ENCODE measurements at places on chromosomes 11 and 22.

DNA sequence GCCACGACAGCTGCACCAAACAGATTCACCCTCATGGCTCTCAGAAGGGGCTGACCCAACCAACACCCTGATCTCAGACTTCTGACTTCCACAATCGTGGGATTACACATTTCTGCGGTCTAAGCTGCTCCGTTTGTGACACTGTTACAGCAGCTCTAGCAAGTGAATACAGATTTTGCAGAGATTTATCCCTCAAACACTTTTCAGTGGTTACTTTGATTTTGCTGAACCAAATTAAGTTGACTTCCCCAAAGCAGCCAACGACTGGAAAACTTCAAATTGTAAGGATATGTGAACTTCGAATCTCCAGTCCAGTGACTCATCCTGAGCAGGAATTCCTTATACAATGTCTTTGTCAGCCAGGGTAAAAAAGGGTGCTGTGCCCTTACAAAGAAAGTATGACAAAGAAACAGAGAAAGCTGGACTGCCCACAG is 14.8 kb upstream of the INCENP start:
- DNase-seq, result no peak

GRCh38 chr11:125211191-125211947 is 46.8 kb downstream of the PKNOX2 start:
- no peak for DNase-seq

DNA sequence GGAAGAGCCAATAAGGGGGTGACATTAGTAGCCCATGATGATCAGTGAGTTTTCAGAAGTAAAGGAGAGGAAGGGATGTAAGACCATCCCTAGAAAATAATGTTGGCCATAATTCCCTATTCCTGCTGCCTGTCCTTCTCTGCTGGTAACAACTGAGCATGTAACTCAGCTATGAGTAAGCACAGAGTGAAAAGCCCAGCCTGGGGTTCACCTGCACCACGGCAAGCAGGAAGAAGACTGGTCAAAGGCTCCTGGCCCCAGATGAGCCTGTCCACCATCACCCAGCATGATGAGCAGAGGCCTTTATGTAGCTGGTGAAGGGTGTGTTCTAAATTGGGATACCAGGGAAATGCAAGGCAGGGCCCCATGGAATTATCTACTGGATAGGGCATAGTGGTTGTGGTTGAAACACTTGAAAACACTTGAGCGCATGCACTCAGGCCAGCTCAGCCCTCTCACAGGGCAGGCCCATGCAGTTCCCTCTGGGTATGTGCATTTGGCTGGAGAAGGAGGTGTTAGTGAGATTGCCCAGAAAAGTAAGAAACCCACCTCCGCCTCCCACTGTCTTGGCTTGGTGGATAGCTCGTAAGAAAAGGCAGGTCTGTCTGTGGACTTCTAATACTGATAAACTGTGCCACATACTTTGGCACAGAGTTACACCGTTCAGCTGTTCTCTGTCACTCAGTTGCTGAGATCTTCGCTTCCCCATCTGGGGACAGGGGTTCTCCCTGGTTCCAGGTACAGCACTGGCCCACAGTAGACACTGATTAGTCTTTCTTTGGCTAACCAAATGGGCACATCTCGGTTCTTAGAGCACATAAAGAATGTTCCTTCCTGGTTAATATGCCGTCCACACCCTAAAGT is 86.8 kb downstream of the AMOTL1 start:
- DNase-seq, result no peak

DNA sequence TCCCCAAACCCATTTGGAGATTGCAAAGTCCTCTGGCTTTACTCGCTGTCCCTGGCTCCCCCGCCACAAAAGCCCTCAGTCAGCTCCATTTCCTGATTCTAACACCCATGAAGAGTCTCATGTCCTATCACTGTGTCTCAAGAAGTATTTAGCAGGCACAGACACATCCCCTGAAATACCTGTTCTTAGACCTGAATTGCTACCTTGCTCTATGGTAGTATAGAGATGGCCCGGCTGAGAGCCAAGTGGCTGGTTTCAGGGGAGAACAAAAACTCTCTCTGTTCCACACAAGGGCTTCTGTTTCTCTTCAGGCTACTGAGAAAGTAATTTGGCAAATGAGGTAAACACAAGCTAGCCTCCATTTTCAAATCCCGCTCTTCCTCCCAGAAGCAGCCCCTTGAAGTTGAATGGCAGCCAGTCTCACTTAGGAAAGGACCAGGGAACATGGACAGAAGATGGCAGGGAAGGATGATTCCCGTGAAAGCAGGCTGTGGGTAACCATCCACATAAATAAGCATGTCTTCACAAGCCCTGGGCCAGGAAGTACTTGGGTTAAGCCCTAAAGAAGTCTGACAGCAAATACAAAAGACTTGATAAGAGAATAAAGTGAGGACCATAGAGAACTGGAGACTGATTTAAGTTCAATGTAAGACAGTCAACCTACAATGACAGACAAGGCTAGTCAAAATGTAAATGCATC is 137.8 kb downstream of the C11orf58 start:
- no peak for DNase-seq

DNA sequence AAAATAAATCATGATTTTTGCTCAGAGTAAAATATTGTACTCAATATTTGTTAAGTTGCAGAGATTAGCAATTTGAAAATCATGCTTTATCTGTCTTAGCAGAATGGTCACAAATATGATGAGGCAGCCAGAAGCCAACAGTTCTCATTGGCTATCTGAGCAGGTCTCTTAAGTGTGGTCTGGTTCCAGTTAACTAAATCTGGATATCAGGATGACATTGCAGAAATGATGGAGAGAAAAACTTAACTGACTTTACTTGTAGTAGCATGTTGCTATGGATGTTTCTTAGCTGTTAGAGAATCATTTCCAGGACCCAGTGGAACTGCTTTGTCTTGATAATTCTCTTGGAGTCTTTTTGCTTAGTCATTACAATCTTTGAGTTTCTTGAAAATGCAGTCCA is 1070.3 kb downstream of the JRKL start:
- DNase-seq, result no peak

DNA sequence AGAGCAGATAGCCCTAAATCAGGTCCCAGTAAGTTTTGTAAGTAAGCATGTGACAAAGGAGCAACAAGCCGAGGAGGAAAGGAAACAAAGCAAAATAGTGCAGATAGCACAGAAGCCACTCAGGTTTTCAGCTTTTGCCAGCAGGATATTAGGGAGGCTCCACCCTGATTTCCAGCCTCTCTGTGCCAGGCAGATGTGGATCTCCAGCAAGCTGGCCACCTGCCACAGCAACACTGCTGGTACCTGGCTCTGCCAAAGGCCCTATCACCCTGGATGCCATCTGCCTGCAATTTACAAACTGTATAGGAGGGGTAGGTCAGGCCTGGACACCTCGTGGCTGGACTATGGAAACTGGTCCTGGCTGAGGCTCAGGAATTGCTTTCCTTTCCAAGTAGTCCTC is 12.2 kb upstream of the NNMT start:
- no peak for DNase-seq

- no peak for DNase-seq
These were observed 90.7 kb downstream of the MORC2 start for GRCh38 chr22:30877662-30878515.

GRCh38 chr22:20319041-20319744 is 667 bp downstream of the DGCR6L start:
- no peak for DNase-seq

DNA sequence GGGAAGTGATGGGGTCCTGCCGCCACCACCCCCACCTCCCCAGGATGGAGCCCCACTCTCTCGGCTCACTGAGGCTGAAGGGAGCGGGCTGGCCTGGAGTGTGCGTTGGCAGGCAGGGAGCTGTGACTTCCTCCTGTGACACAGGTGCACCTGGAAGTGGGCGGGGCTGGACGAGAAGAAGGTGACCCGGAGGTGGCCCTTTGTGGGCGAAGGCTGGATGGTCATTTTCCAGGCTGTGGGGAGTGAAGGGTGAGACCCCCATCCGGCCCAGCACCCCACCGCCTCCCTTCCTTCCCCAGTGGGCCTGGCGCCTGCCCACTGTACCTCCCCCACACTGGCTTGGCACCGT is 15.3 kb downstream of the IL17REL start:
- DNase-seq, result no peak

Data from NCI-H1436 treated with DMSO at 0.1 percent for 48 hours (cell line).